Mesenteric fat pad (tissue), 1 donor: ENCODE measurements at places on chromosomes 12 and 14. TPM values are rescaled to one million over a fixed set of nuclear protein-coding genes. Genes with fewer than 3 reads are reported as not detected.

DNA sequence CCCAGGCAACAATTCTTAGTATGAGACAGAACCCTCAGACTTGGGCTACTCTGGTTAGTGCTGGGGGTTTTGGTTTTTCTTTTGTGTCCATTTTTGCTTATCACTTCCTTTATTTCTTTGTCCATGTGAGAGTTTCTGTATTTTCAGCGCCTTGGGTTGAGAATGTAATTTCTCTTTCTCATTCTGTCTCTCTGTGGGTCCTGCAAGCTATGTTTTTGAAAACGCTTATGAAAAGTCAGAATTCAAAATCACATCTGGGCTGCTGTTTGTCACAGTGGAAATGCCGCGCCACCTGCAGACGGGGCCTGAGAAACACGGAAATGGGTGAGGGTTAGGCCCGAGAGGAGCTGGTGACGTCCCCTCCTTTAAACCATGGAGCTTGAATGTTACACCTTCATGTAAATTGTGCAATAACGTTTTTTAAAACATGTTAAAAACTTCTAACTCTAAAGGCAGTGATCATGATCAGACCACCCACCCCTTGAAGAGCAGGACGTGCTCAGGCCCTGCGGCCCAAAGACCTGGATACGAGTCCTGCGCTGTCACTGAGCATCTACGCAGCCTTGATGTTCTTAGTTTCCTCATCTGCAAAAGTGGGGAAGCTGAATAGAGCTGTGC is 26.1 kb downstream of the JDP2 start:
- DNase-seq: no peak

DNA sequence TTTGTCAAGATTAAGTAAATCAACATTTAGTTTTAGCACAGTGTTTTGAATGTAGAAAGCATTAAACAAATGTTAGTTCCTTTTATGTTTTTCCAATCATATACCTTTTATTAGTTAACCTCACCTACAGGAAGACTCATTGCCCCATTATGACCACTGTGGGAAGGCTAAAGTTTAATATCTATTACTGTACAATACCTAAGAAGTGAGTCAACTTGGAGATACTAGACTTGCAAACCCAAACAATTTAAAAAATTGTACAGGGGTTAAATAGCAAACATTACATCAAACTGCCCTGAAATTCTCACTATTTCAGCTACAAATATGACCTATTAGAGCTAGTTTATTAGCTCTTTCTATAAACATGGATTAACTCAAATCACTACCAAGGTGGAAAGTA is 8.6 kb upstream of the G2E3 start:
- no peak for DNase-seq

Gene TDRD9
- total RNA-seq: 5.4 TPM

Gene TAS2R7
- total RNA-seq: not detected

- no peak for DNase-seq
Measured at GRCh38 chr12:94265539-94265938, 117.2 kb downstream of the PLXNC1 start.

Gene FUT8
- total RNA-seq: 24.3 TPM
